WERI-Rb-1 (cell line): ENCODE measurements at places on chromosomes 5 and 9.

DNA sequence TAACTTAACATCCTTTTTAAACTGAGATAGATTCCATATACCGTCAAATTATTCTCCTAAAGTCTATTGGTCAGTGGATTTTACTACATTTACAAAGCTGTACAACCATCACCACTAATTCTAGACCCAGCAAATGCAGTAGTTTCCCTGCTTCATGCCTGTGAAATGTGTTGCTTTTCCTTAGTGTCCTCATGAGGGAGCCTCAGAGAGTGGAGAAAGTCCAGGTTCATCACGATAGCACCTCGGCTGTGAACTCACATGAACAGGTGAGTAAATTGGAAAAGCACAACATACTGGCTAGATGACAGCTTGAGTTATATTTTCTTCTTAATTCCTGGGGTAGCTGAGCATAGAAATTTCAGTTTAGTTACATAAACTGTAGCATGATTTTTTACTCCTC is 653.7 kb downstream of the MTRR start:
- DNase-seq: no peak

DNA sequence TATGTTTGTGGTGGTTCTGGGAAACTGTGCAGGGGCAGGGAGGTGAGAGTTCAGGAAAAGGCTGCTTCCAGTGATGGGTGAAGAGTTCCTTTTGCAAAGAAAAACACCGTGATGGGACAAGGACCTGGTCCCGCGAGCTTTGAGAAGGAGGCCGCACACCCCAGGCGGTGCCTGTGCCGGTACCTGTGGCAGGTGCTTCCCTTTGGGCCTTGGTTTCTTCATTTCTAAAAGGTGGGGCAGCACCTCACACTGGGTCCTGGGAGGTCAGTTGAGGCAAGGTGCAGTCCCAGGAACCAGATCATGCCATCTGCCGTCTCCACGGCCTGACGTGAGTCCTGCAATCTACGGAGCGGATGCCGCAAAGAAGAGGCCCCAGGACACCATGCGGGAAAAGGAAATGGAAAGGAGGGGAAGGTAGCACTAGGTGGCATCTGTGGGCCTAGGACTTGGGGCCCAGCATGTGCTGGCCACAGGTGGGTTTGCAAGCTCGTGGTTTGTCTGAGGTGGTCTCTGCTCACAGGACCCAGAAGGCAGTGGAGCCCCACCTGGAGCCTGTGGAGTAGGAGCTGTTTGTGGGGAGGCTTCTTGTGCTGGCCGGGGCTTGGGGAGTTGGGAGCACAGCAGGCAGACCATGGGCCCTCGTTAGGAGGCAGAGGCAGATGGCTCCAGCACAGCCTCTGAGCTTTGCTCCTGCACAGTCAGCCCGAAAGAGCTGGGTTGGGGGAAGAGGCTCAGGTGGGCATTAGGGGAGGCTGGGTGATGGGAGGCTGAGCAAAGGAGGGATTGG is 131.6 kb downstream of the CACNA1B start:
- DNase-seq: no peak

- DNase-seq: no peak
These were observed 44.3 kb downstream of the SEMA6A start for GRCh38 chr5:116530276-116530675.

DNA sequence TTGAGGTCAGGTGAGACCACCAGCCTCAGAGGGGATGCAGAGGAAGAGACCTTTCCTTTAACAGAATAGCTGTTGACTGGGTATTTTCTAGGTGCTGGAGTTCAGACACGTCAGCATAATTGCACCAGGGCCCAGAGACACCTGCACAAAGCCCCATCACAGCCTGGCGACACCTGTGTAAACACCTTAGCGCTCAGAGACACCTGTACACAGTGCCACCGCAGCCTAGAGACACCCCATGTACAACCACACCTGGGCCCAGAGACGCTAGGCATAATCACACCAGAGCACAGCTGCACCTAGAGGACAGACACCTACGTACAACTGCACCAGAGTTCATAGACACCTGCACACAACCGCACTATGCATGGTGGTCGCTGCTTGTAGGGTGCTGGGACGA is 1.0 kb downstream of the TRIP13 start:
- no peak for DNase-seq

GRCh38 chr9:14062586-14063221 is 251.2 kb downstream of the NFIB start:
- DNase-seq: no peak
